ENCODE measurements at places on chromosomes 16 and 17.

DNA sequence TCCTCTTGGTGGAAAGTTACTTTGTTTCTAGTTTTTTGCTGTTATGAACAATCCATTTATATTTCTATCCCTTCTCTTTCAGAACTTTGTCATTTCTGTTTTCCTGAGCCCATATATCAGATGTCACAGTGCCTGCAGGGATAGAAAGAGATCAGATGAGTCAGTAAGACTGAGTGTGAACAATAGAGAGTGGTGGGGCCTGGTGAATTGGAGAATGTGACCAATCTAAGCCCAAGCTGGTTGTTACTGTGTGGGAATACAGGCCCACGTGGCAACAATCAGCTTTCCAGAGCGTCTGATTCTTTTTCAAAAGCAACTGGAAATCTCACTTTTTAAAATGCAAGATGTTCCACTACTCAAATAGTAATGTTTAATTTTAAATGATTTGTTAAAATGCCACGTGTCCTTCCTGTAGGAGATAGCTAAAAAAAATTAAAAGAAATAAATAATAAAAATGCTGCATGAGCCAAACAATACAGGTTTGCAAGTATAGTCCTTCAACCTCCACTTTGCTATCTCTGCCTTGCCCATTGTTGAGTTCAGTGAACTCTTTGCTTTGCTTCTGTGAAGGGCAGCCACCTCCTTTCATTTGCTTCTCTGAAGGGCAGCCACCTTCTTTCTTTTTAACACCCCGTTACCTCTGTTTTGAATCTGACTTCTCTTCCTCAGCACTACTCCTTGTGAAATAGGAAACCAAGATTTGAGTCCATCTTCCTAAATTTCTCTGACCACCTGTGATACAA is 9.6 kb downstream of the DCTN5 start:
- no peak for DNase-seq

DNA sequence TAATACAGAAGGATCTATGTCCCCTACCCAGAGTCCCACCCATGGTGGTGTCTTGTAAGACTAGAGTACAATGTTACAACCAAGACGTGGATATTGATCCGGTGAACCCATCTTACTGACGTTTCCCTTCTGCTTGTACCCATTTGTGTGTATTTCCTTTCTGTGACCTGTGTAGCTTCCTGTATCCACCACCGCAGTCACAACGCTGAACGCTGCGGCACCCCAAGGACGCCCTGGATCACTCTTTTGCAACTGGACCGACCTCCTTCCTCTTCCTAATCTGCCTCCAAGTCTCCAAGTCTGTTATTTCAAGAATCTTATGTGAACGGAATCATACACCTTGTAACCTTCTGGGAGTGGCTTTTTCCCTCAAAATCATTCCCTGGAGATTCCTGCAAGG is 33.5 kb upstream of the CBX4 start:
- DNase-seq = no peak

GRCh38 chr16:84737192-84738011 is 37.6 kb downstream of the USP10 start:
- DNase-seq = no peak

DNA sequence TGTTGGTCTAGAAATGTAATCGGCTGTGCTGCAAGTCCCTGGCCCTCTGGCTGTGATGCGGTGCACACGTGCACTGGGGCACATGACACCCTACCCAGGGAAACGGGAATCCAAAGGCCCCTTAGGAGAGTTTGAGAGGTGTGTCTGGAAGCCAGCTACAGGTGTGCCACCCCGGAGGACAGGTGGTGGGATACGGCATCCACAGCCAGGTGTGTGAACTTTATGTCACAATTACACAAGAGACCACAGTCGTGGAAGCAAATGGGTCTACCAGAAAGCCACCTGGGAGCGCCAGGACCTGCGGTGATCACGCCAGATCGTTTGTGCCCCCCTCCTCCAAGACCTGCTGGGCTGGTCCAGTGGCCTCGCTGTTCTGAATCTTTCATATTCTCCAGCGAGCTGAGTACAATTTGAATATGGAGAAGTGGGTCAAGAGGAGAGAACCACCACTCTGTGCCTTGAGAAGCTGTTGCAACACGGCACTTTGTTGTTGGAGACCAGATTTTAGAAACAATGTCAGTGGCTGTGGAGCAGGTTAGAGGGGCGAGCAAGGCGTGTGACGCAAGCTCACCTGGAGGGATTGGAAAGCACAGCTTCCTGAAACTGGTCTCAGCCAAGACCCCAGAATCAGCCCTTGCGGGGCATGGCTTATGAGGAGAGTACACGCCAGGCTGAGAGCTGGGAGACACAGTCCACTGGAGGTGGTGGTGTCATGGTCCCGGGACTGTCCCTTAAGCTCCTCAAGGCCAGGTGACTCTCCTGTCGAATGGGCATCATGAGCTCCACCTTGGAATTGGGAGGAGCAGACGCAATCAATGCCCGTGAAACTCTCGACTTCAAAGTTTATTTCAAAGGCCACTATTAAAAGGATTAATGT is 37.4 kb downstream of the COX4I1 start:
- DNase-seq = no peak

GRCh38 chr17:67620636-67621035 is 97.1 kb upstream of the NOL11 start:
- DNase-seq = no peak

DNA sequence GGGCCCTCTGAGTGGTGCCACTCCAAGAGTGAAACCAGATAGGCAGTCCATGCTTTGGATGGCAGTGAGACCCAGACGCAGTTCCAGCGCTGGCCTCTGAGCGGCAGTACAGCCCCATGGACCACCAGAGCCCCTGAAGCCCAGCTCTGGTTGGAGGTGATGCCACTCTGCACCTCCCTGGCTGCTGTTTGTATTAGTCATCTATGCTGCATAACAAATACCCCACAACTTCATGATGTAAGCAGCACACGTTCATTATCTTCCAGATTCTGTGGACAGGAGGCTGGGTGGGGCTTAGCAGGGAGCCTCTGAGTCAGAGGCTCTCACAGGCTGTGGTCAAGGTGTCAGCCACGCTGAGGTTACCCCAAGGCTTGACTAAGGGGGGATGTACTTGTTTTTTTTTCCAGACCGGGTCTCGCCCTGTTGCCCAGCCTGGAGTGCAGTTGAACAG is 5.1 kb upstream of the NME4 start:
- peak; percentile 82 for DNase-seq

- no peak for DNase-seq
These were observed 22.1 kb upstream of the NAT9 start for GRCh38 chr17:74798239-74798707.

DNA sequence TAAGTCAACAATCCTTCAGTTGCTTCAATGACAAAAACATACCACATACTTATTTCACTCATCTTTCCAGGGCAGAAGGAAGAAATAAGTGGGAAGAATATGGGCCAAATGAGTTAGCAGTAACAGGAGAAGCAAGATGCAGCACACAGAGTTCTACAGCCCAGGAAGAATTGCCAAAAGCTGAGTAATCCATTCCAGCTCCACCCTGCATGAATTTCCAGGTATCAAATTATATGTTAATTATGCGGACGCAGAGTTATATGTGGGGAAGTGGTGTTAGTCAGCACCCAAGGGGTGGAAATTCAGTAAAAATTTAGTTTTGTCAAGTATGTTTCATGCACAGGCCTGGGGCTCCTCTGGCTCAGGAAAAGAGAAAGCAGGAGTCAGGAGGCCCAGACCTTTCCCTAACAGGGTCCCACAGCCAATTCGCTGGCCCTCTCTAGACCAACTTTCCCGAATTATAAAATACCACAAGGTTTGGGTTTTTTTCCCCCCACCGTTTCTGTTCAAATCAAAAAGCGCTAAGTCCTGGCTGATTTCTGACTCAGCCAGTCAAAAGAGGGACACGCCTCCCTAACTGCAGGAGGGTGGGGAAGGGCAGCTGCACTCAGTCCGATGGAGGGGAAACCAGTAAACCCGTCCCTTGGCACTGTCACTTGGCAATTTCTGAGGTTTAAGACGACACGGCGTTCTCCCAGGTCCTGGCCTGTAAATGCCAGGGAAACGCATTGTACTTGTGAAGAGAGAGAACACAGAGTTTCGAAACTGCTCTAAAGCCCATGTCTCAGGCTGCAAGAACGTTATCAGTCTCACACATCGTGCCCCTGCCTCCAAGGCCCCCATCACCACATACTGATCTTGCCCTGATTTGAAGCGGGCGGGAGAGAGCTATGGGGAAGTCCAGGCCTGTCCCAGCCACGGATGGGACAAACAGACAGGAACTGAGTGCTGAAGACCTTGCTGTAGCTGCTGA is 58.1 kb downstream of the ZFHX3 start:
- DNase-seq = no peak

DNA sequence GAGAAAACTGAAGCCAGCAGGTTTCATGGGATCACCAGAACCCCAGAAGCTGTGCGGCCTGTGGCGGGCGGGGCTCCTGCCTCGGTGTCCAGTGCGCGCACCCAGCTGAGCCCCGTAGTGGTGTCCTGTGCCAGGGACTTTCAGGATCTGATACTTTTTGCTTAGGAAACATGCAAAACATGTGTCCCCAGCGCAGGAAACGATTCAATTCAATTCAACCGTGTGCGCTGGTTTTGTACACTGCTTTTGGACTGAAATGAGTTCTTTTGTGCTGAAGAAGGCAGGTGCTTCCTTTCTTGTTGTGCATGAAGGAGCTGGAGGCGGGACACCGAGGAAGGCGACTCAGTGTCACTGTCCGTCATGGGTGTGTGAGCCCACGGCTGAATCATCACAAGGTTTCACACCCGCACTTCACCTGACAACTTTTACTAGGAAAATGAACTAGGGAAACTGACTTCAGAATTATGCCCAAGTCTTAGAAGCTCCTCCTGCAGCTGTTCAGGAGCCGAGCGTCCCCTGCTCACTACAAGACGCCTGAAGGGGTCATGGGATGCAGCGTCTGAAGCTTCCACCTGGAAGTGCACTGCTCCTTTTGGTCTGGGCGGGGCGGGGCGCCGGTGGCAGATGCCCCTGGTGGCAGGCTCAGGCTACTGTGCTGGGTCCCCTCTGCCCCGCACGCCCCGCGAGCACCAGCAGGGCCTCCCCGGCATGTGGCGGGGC is 31.4 kb upstream of the ZNF750 start:
- DNase-seq = no peak

GRCh38 chr16:23207485-23207884 is 24.9 kb downstream of the SCNN1G start:
- no peak for DNase-seq

DNA sequence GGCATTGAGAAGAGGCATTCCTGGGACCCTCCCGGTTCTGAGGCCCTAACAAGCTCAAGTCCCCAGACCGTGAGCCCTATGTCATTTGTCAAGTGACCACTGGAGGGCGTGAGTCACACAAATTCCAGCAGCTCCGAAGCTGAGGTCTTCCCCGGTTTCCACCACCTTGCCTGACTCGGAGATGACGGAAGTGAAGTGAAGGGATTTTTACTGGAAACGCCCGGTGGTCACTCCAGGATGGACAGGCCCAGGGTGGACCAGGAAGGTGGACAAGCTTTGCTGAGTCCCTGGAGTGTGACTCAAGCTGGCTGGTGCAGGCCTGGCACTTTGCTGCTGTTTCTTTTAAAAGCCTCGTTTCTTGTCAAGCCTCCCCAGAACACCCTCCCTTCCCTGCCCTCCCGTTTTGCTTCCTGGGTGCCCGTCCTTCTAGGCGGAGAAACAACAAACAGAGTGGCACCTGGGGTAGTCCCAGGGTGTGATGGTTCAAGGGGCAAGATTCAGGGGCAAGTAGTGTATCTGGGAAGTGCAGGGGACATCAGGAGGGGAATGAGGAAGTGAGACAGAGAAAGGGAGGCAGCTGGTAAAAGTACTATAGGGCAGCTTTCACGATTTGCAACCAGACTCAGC is 5.3 kb upstream of the NOS2 start:
- DNase-seq = peak; percentile 82

DNA sequence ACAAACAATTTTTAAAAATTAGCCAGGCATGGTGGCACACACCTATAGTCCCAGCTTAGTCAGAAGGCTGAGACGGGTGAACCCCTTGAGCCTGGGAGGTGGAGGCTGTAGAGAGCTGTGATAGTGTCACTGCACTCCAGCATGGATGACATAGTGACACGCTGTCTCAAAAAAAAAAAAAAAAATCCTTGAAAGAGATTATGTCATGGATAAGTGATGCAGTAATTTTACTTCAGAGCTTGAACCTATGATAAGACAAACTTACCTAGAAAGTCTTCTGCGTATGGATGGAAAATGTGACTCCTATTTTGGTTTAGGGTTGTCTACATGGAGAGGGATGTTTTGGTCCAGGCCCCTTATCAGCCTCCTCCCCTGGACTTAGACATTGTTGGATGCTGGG is 51.8 kb downstream of the ELAC2 start:
- no peak for DNase-seq

GRCh38 chr16:69709456-69710084 is 16.8 kb downstream of the NQO1 start:
- DNase-seq = no peak

- no peak for DNase-seq
These were observed 18.7 kb downstream of the HMOX2 start for GRCh38 chr16:4494746-4495490.

Measured in stimulated activated CD4-positive, alpha-beta T cell treated with anti-CD3 and anti-CD28 coated beads, Interleukin-2, amount 100 ng/mL, for 24 hours (primary cell).